ENCODE measurements at places on chromosomes 4 and X.

- DNase-seq: no peak
Observed at GRCh38 chr4:6404611-6405396, 67.6 kb downstream of the PPP2R2C start.

- DNase-seq: no peak
Observed at GRCh38 chr4:24917076-24917856, 4.4 kb upstream of the CCDC149 start.

GRCh38 chr4:163748449-163748848 is 254.0 kb downstream of the TMA16 start:
- peak; percentile 28 for DNase-seq

DNA sequence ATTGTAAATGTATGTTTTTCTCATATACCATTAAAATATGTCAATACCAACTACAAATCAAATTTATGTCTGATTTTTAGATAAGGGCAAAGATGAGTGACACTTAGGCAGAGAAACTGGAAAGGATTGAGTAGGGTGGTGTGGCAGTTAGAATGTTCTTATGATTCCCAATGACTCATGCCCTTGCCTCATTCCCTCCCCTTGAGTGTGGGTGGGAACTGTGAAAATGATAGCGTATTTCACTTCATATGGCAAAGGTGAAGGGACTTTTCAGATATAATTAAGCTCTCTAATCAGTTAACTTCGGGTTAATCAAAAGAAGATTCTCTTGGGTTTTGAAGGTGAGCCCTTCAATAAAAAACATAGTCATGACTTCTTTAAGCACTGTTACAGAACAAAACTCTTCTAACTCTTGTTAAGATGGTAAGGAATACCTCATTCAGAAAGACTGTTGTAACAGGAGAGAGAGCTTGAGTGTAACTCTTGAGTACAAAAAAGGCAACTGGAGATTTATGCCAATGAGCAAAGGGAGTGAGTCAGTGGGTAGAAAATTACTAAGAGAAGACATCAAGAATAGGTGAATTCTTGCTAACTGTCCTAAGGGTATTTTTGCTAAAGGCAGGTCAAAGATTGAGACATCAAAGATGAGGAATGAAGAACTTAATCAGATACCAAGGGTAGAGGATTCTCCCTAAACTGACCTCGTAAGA is 329.5 kb downstream of the KCTD8 start:
- DNase-seq: no peak

- DNase-seq: no peak
Observed at GRCh38 chr4:70505151-70505748, 13.1 kb upstream of the AMTN start.

GRCh38 chrX:11609109-11609508 is 56.6 kb downstream of the ARHGAP6 start:
- no peak for DNase-seq

DNA sequence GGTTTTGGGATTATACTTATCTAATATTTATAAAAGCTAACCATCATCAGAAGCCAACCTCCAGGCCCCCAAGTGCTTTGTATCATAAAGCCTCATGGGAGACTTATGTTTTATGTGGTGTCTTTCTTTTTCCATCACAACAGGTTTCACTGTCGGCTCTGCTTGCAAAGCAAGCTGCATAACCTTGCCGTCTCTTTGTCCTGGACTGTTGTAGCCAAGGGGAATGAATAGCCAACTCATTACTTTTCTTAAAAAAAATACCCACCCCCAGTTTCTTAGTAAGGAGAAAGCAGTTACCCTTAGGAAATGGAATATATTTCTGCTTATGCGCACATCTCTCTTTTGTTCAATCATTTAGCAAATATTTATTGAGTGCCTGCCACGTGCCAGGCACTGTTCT is 40.7 kb downstream of the FAM184B start:
- DNase-seq: no peak

- DNase-seq: peak; percentile 34
Observed at GRCh38 chrX:123962006-123962467, 531 bp downstream of the STAG2 start.

DNA sequence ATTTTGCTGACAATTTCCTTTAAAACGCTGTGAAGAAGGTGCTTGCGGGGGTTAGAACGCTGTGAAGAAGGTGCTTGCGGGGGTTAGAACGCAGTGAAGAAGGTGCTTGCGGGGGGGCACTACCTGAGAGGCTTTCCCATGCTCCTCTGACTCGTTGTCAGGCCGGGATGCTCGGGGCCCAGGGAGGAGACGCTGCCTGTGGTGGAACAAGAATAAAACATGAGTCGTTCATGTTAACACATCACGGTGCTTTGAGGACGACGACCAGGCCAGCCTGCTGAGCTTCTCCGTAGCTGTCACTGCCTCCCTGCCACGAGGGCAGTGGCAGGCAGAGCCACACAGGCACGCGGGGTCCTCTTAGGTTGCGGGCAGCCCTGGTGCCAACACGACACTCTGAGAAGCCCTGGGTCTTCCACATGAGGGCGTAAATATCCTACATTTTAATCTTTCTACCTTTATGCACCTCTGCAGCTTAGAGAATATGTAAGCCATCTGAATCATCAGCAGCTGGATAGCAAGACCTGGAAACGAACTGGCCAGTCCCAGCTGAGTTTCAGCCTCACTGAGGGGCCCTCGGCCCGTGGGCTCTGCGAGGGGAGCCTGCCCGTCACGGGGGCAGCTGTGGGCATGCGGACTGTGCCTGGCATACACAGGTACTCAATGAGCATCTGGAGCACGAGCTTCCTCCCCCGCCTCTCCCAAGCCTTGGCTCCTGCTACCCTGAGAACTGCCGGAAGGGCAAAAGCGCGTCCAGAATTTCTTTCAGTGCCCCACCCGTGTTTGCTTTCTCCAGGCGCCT is 47.0 kb downstream of the FGFRL1 start:
- DNase-seq: no peak

DNA sequence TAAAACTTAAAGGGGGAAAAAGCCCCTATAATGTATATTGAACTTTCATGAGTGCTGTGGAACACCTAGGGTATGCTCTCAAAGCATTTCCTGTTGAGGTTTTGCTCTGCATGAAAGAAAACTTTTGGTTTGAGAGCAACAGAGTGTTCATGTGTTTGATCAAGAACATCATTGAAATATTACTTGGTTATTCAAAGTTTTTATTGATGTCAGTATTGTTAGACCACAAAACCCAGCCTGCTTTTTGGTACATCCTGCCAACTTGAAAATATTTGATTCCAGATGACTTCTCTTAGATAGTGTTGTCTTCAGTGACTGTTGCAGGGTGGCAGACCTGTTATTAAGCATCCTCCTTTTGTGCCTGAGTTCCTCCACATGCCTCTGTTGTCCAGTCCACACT is 68.0 kb downstream of the N4BP2 start:
- DNase-seq: no peak

Data from MV-4-11 (cell line).